Upper lobe of left lung (tissue), 6 donors: ENCODE measurements at places on chromosomes 7 and 10. TPM values are rescaled to one million over a fixed set of nuclear protein-coding genes. Genes with fewer than 3 reads are reported as not detected.

- H3K27ac ChIP-seq = peak overlapping the region; percentile 22
- DNase-seq = no peak
- H3K4me3 ChIP-seq = no peak overlapping the region
- H3K27me3 ChIP-seq = no peaks in the 10 kb centered on the region
Measured at GRCh38 chr10:132319853-132320653, 11.9 kb upstream of the LRRC27 start.

DNA sequence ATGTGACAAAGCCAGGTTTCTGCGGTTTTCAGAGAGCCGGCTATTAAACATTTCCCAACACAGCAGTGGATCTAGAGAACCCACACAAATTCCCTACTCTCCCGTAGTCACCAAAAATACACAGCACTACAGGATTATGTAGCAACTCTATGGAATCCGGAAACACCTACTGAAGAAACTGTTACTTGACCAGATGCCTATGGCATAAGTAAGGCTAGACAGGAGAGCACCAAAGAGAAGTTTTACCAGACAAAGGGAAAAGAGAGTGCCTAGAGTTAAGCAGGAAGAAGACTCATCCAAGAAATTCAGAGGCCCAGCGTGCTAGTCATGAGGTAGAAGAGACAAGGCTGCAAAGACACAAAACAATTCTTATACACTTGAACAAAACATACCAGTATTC is 321.1 kb downstream of the PARD3 start:
- DNase-seq = no peak
- H3K27ac ChIP-seq = no peak overlapping the region
- H3K36me3 ChIP-seq = no peaks in the 10 kb centered on the region
- H3K27me3 ChIP-seq = no peaks in the 10 kb centered on the region
- no peak overlapping the region for H3K4me3 ChIP-seq
- H3K4me1 ChIP-seq = no peaks in the 10 kb centered on the region

DNA sequence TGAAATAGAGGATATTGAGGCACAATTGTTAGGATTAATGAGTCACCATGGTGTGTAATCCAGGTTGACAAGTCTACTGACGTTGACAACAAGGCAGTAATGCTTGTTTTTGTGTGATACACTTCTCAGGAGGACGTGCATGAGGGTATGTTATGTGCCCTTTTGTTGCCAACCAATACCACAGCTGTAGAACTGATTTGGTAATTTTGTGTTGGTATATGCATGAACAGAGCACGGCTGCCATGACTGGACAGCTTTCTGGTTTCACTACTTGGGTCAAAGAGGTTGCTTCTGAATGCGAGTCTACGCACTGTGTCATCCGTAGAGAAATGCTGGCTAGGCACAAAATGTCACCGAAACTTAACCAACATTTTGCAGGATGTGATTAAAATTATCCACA is 32.9 kb downstream of the PHTF2 start:
- H3K4me1 ChIP-seq = peaks cover 16% of the 10 kb centered on the region
- no peaks in the 10 kb centered on the region for H3K27me3 ChIP-seq
- no peak overlapping the region for H3K27ac ChIP-seq
- no peaks in the 10 kb centered on the region for H3K36me3 ChIP-seq
- H3K4me3 ChIP-seq = no peak overlapping the region
- no peak for DNase-seq

- DNase-seq = no peak
- peaks cover 13% of the 10 kb centered on the region for H3K4me1 ChIP-seq
- H3K27ac ChIP-seq = no peak overlapping the region
Measured at GRCh38 chr10:84493951-84494848, 165.8 kb downstream of the CCSER2 start.

DNA sequence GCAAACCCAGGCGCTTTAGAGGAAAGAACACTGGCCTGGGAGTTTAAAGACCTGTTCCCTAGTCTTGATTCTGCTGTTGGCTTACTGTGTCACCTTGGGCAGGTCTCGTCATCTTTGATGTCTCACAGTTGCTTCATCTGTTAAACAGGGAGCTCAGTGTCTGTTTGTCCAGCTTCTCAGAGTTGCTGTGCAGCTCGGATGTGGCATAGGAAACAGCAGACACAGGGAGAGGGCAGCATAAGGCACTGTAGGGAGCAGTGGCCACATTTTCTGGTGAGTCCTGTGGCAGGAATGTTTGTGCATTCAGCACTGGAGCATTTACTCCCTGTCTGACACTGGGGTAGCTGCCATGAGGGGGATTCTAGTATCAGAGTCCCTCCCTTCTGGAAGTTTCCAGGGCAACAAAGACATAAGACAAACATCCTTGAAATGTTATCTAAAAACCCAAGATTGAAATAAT is 2.0 kb downstream of the REPIN1 start:
- no peak overlapping the region for H3K27ac ChIP-seq
- H3K36me3 ChIP-seq = peaks cover 32% of the 10 kb centered on the region
- peaks cover 49% of the 10 kb centered on the region for H3K4me1 ChIP-seq
- no peak for DNase-seq

- no peak overlapping the region for H3K27ac ChIP-seq
- no peaks in the 10 kb centered on the region for H3K27me3 ChIP-seq
- H3K4me1 ChIP-seq = peaks cover 8% of the 10 kb centered on the region
- no peak overlapping the region for H3K4me3 ChIP-seq
- H3K36me3 ChIP-seq = no peaks in the 10 kb centered on the region
Measured at GRCh38 chr7:114941692-114942091, 19.8 kb downstream of the MDFIC start.

- no peak overlapping the region for H3K4me3 ChIP-seq
- no peaks in the 10 kb centered on the region for H3K27me3 ChIP-seq
- DNase-seq = no peak
- no peaks in the 10 kb centered on the region for H3K4me1 ChIP-seq
- H3K36me3 ChIP-seq = no peaks in the 10 kb centered on the region
Measured at GRCh38 chr7:134948736-134949135, 37.6 kb upstream of the AGBL3 start.

DNA sequence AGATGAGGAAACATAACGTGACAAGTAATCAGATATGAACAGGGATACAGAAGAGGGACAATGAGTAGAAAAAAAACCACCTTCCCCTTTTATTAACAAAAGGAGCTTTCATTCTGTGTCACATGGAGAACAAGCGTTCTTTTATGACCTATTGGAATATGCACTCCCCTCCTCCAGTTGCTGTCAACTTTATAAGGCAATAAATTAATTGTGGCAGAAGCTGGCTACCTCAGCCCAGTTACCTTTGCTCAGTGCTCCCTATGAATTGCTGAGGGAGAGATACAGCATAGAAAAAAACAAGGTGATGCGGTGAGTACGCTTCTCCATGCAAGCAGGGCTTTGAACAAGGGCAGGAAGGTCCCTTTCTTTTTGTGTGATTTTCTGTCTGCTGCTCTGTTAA is at the start of gene MGAM2:
Gene MGAM2, plus strand, starts transcription at position 220 of the 400 bp plus-strand sequence. CDS start 5,156 bp downstream, outside the sequence.
- H3K27ac ChIP-seq = no peak within 1 kb of the TSS
- H3K27me3 ChIP-seq = no peaks in the 10 kb centered on the region
- no peaks in the 10 kb centered on the region for H3K36me3 ChIP-seq
- H3K4me3 ChIP-seq = no peak within 1 kb of the TSS

DNA sequence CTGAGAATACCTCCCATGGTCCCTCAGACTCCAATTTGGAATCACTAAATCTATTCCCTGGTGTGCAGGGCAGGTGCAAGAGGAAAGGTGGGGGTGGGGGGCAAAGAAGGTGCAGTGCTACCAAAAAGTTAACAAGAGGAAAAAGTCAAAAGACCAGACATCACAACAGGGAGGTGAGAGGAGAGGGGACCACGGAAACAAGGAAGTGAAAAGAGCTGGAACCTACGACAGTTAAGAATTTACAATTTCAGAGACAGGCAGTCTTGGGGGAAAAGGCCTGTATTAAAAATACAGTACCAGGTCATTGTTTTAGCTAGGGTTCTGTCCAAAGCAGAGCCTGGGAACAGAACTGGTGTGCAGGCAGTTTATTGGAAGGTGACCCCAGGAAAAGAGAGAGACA is 14.6 kb downstream of the ITGB1 start:
- no peak overlapping the region for H3K27ac ChIP-seq
- H3K4me3 ChIP-seq = no peak overlapping the region
- no peak for DNase-seq
- H3K27me3 ChIP-seq = no peaks in the 10 kb centered on the region

DNA sequence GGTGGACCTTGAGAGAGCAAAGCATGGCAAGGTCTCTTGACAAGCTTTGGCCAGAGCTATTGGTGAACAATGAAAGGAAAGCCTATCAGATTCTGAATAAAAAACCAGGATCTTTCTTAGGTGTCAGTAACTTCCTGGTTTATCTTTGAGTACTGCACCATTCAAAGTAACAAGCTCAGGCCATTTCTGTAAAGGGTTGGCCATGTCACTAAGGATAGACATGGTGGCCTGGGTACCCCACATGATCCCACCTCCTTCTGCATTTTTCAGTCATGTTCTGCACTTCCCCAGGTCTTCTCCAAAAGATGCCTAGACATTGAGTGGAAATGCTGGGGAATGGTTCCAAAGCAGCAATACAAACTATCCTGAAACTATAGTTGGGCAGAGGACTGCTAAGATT is 242.0 kb downstream of the ARHGAP12 start:
- H3K4me1 ChIP-seq = no peaks in the 10 kb centered on the region
- H3K27me3 ChIP-seq = no peaks in the 10 kb centered on the region
- DNase-seq = no peak
- H3K36me3 ChIP-seq = no peaks in the 10 kb centered on the region

DNA sequence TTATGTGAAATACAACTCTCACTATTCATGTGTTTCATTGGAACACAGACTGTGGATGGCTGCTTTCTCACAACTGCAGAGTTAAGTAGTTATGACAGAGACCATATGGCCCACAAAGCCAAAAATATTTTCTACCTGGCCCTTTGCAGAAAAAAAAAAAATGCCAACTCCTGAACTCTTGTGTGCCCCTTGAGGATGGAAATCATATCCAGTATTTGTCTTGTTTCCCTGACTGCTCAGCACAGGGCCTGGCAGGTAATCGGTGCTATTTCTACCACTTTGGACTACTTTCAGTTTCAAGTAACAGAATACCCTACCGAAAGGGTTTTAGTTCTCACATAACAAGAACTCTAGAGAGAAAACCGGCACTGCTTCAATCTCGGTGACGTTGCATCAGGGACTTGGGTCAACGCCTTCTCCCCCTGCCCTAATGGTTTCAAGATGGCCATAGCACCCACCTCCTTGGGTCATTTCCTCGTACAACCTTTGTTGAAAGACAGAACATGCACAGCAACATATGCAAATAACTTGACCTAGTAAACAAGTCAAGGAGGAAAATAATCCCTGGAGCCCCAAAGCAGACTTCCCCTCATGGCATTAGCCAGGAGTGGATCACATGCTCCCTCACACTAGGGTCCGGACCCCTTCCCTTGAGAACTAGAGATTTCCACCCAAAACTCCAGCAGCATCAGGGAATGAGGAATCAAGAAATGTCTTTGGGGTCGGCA is 11.8 kb upstream of the GPNMB start:
- no peaks in the 10 kb centered on the region for H3K4me1 ChIP-seq
- H3K27me3 ChIP-seq = no peaks in the 10 kb centered on the region
- H3K27ac ChIP-seq = no peak overlapping the region
- H3K36me3 ChIP-seq = no peaks in the 10 kb centered on the region
- DNase-seq = no peak
- no peak overlapping the region for H3K4me3 ChIP-seq

- no peaks in the 10 kb centered on the region for H3K36me3 ChIP-seq
- H3K27me3 ChIP-seq = no peaks in the 10 kb centered on the region
- H3K4me1 ChIP-seq = no peaks in the 10 kb centered on the region
- no peak overlapping the region for H3K27ac ChIP-seq
- no peak overlapping the region for H3K4me3 ChIP-seq
Measured at GRCh38 chr10:93652857-93653256, 40.5 kb downstream of the PDE6C start.

DNA sequence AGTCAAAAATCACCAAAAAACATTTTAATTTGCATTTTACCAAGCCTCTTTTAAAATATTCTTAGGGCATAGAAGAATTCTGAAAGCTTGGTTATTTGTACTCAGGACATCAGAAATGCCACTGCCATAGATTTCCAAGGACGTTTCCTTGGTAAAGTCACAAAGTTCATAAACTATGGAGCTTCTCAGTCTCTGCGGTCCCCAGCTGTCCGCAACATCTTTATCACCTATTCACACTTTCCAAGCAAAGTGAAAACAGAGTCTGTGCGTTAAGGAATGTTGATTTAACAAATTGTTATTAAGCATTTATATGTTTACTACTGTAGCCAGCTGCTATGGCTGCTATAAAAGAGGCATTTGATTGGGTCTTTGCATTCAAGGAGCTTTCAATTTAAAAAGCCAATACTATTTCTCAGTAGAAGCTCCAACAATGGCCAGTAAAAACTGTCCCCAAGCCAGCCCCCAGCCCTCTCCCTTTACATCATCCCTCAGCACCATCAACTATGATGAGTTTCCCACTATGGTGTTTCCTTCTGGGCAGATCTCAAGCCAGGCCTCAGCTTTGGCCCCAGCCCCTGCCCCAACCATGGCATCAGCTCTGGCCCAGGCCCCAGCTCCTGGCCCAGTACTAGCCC is 36.8 kb downstream of the CADPS2 start:
- no peak for DNase-seq
- no peaks in the 10 kb centered on the region for H3K27me3 ChIP-seq
- no peaks in the 10 kb centered on the region for H3K36me3 ChIP-seq
- H3K27ac ChIP-seq = no peak overlapping the region
- H3K4me1 ChIP-seq = peaks cover 27% of the 10 kb centered on the region
- H3K4me3 ChIP-seq = no peak overlapping the region

DNA sequence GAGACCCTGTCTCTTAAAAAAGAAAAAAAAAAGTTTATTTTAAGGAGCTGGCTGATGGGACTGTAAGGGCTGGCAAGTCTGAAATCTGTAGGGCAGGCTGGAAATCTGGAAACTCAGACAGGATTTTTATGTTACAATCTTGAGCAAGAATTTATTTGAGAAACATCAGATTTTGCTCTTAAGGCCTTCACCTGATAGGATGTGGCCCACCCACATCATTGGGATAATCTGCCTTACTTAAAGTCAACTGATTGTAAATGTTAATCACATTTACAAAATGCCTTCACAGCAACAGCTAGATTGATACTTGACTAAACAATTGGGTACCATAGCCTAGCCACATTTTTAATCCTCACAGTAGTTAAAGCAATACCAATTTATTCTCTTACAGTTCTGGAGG is 11.5 kb downstream of the MINDY4 start:
- no peaks in the 10 kb centered on the region for H3K27me3 ChIP-seq
- H3K36me3 ChIP-seq = peaks cover 65% of the 10 kb centered on the region
- no peak overlapping the region for H3K4me3 ChIP-seq
- H3K27ac ChIP-seq = no peak overlapping the region
- DNase-seq = no peak

- H3K4me3 ChIP-seq = no peak overlapping the region
- no peaks in the 10 kb centered on the region for H3K36me3 ChIP-seq
- H3K27me3 ChIP-seq = no peaks in the 10 kb centered on the region
- no peak overlapping the region for H3K27ac ChIP-seq
- no peak for DNase-seq
Measured at GRCh38 chr7:69211739-69212138, 386.5 kb upstream of the AUTS2 start.

GRCh38 chr10:131446171-131446570 is 134.7 kb upstream of the TCERG1L start:
- no peaks in the 10 kb centered on the region for H3K4me1 ChIP-seq
- H3K27me3 ChIP-seq = no peaks in the 10 kb centered on the region
- no peak overlapping the region for H3K4me3 ChIP-seq
- no peaks in the 10 kb centered on the region for H3K36me3 ChIP-seq

- peaks cover 5% of the 10 kb centered on the region for H3K4me1 ChIP-seq
- DNase-seq = no peak
- no peaks in the 10 kb centered on the region for H3K36me3 ChIP-seq
- no peak overlapping the region for H3K27ac ChIP-seq
Measured at GRCh38 chr10:105837951-105838350, 1196.9 kb downstream of the SORCS3 start.

NPFFR1 gene
- total RNA-seq = 0.15 TPM

MMD2 gene
- total RNA-seq = not detected

PTPN20 gene
- total RNA-seq = 1.8 TPM

FUOM gene
- total RNA-seq = 21.0 TPM

LAMB1 gene
- total RNA-seq = 207 TPM

LDB3 gene
- total RNA-seq = 2.1 TPM

PTF1A gene
- total RNA-seq = not detected

RADIL gene
- 13.6 TPM for total RNA-seq

SLC18A3 gene
- total RNA-seq = not detected
